Hematopoietic multipotent progenitor cell treated with erythropoietin and hydrocortisone succinate and interleukin-3 and kit ligand, for 8 days (in vitro differentiated cells): ENCODE measurements at places on chromosomes 3 and 15.
A peak's percentile ranks its signal among the peaks of the same experiment; 100 is the strongest.

- DNase-seq: no peak
These were observed 289.0 kb upstream of the AGTR1 start for GRCh38 chr3:148408667-148409066.

DNA sequence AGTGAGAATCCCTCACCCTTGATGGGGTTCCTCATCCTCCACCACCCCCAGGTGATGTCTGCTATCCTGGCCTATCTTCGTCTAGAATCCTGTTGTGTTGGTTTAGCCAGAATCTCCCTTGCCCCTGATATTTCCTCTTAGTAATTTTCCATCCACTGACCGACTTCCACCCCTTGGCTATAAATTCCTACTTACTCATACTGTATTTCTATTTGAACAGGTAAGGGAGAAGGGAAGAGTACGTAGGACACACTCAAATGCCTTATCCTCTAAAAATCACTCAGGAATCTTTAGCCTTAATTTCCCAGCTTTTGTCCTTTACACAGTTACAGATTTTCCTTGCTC lies 678 bp upstream of the TFG start:
- no peak for DNase-seq

DNA sequence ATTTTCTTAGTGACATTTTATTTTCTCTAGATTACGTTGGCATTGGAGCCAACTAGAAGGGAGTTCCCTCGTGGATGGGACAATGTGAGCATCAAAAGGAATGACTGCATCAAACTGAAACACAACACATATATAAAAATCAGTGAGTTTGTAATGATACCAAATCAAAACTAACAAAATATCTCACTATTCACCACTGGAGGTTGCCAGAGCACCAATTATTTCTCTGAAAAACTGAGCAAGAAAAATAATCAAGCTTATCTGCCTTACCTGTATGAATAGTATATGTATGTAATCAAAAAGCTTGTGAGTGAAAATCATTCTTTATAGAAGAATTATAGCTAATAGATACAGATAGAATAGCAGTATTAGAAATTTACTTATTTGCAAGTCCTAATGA lies 46.8 kb upstream of the OTOL1 start:
- no peak for DNase-seq

DNA sequence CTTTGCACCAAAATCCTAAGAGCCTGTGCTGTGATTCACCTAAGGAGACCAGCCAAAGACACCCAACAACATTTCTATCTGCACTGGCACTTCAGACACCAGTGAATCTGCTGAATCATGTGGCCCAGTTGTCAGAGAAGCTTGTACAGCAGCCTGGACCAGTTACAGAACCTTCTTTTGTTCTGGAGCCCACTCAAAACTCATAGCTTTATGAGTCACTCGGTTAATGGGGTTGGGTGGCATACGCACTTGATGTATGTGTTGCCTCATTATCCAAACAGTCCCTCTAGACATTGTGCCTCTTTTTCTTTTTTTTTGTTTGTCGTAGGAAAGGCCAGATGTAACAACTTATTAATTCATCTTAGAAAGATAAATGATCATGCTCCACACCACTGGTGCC lies 25.6 kb upstream of the GOLGA6L2 start:
- DNase-seq: no peak

GRCh38 chr3:100068826-100069225 lies 45.5 kb downstream of the FILIP1L start:
- peak; percentile 87 for DNase-seq

- DNase-seq: no peak
These were observed 504.1 kb upstream of the CDIN1 start for GRCh38 chr15:36075333-36075732.

GRCh38 chr3:26622621-26623418 lies at the start of gene LRRC3B:
TSS of gene LRRC3B (plus strand) at chr3:26622772. CDS start at chr3:26709673, 86,901 bp downstream.
- DNase-seq: no peak

- no peak for DNase-seq
These were observed 774.7 kb upstream of the NECTIN3 start for GRCh38 chr3:110296885-110297284.

- DNase-seq: no peak
These were observed 78.5 kb upstream of the RBMS3 start for GRCh38 chr3:29202378-29202777.

GRCh38 chr3:28139967-28140634 lies 101.3 kb upstream of the CMC1 start:
- no peak for DNase-seq

DNA sequence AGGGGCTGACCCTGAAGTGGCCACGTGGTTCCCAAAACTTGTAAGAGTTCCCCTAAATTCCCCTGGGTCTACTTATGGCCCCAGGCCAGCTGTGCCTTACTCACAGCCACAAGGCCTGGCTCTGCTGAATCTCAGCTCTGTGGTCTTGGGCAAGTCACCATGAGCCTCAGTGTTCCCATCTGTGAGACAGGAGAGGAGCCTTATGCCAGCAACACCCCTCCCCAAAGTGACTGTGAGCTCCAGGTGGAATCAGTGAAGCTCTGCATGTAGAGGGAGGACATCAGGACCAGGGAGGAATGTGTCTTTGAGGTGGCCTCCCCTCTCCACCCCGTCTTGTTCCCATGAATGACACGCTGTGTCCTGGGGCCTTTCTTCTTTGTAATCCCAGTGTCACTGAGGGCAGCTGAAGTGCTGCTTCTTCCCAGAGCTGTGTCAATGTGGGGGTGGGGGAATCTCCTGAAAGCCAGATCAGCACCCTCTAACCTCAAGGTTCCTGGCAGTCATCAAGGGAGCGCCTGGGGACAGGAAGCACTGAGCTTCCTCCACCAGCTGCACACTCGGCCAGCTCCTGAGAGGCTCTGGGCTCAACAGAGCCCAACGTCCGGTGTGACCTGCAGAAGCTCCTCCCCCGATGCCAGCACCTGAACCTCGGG lies 258.9 kb downstream of the UACA start:
- DNase-seq: no peak

DNA sequence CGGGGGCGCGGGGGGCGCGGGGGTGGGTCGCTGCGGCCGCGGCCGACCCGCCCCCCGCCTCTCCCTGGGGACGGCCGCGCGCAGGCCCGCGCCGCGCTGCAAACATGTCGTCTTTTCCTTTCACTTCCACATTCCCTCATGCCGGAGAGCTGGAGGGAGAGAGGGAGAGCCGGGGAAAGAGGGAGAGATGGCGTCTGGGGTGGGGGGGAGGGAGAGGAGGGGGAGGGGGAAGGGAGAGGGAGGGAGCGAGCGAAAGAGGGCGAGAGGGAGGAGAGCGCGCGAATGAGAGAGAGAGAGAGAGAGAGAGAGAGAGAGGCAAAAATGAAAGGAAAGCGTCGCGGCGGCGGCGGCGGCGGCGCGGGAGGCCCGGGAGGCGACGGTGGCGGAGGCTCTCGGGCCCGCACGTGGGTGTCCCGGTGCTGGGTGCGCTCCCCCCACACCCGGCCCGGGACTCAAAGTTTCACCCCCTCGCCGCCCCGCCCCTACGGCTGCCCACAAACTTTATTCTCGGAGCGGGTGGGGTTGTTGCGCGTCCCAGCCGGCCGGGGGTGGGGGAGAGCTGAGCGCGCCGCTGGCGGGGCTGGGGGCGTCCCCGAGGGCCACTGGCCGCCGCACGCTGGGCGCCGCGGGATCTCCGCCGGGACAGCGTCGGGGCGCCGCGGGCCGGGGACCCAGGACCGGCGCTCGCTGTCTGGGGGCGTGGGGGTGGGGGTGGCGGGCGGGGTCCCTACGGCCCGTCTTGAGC lies 731 bp downstream of the ZNF710 start:
- peak; percentile 48 for DNase-seq

DNA sequence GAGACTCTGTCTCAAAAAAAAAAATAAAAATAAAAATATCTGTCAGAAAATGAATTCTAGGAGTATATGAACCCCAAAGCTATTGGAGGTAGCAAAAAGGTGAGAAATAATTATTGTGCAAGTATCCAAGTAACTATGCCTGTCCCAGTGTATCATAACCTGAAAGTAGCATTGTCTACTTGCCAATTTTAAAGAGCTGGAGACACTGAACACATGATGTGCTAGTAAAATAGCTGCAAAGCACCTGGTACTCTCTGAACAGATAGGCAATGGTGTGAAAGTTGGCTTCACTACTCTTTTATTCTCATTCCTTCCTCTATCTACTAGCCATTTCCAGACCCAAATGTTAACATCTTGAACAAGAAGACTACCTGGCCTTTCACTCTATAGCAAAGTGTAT lies 208.9 kb downstream of the FOXP1 start:
- no peak for DNase-seq

DNA sequence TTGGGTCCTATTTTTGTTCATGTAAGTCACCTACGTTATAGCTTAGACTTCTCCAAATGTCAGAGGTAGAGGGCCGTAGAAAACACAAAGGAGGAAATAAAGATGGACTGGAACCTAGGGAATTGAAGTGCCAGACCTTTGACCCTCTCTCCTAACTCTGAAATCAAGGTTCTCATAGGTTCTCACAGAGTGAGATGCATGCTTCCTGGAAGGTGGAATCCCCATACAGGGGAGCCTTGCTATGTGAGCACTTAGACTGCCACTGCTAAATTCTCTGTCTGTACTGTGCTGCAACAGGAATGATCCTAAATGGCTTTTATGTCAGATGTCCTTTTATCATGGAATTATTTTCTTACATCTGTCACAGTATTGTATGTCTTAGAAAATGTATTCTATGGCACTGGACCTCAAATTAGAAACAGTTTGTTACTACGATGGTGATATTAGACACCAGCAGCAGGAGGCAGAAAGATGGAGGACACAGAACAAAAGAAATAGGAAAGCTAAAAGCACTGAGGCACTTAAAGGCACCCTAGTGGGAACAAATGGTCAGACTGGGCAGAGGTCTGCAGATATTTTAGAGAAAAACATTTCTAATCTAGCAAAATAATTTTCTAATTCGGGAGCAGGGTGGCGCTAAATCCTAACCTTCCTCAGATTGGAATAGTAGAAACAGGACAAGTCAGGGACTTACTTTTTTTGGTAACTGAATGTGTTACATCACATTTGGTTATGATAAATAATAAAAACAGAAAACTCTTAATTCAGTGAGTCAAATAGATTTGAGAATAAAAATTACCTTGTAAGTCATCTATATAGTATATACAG lies 60.2 kb upstream of the CDAN1 start:
- peak; percentile 4 for DNase-seq

- DNase-seq: no peak
These were observed 19.7 kb downstream of the ARL8B start for GRCh38 chr3:5141760-5142159.

DNA sequence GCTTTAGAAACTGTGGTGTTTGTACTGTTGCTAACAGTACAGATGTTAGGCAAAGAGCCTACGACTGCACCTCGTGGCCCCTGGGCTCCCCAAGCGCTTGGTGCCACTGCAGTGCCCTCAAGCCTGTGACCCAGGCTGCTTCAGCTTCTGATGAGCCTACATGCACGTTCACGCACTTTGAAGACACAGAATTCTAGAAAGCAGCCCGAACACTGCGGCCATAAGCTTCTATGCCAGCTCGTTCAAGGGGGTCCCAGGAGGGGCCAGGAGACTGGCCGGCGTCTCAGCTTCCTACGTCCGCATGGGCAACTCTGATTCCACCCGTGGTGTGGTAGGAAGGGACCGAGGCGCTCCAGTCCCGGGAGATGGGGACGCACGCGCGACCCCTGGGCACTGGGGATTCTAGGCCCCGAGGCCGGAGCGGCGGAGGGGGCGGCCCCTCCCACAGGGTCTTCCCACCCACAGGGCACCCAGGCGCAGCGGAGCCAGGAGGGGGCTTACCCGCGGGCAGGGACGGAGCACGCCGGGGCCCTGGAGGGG lies 653 bp downstream of the MYO5C start:
- no peak for DNase-seq

DNA sequence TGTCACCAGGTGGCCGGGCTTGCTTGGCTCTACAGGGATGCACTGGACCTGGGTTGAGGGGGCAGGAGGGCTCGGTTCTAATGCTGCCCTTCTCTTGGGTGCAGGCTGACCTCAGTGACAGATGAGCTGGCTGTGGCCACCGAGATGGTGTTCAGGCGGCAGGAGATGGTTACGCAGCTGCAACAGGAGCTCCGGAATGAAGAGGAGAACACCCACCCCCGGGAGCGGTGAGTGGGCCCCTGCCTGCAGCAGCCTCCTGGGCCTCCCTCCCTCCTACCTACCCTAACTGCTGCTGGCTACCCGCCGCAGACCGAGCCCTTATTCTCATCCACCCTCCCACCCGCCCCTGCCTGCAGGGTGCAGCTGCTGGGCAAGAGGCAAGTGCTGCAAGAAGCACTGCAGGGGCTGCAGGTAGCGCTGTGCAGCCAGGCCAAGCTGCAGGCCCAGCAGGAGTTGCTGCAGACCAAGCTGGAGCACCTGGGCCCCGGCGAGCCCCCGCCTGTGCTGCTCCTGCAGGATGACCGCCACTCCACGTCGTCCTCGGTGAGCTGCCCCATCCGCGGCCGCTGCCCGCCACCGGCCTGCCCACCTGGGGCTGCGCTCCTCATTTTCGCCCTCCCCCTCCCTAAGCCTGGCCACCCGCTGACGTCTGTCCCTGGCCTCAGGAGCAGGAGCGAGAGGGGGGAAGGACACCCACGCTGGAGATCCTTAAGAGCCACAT lies 5.6 kb downstream of the FES start:
- no peak for DNase-seq

- peak; percentile 93 for DNase-seq
These were observed 28.3 kb downstream of the PLXND1 start for GRCh38 chr3:129577925-129578786.

GRCh38 chr3:59764171-59764570 lies 714.3 kb upstream of the CFAP20DC start:
- DNase-seq: no peak

DNA sequence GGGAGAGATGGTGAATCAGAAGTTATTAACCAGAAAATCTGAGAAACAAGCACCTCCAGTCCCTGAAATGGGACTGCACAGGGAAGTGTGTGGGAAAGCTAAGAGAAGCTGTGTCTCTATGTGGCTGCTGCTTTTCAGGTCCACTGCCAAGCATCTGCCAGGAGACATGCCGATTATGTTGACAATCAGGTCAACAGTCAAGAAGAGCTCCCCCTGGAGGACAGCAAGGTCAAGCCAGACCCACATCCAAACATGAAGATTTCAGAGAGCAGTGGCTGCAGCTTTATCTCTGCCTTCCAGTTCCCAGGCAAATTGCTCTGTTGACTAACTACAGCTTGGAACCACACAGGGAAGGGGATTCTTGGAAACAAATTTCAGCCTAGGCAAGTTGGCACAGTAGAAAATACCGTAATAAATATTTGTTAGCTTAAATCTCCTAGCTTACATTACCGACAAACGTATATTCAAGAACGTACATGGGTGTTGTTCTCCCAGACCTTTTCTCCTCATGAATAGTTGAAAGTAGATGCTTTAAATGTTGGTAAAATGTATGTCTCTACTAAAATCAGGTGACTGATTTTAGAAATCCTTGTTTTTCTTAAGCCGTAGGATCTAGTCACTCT lies 394.5 kb upstream of the RARB start:
- DNase-seq: peak; percentile 65

GRCh38 chr3:195467641-195468390 lies 25.0 kb upstream of the ACAP2 start:
- DNase-seq: no peak

- DNase-seq: no peak
These were observed 80.6 kb downstream of the ZNF385D start for GRCh38 chr3:21670386-21670785.

DNA sequence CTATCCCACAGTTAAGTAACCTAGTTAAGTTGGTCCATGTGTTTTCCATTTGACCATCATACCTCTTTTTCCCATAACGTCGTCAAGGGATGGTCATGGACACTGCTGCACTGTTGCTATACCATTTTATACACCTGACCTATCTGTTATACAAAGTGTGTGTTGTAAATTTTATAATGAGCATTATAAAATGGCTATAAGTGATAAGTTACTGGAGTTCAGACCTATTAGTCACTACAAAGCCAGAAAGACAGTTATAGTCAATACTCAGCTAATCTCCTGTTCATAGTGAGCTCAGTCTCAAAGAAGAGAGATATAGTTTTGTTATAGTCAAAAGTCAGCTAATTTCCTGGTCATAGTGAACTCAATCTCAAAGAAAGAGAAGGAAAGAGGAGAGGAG lies 18.9 kb upstream of the CTNNB1 start:
- DNase-seq: no peak
